Stimulated activated CD4-positive, alpha-beta T cell treated with anti-CD3 and anti-CD28 coated beads, Interleukin-12 subunit alpha, Interleukin-12 subunit beta, amount 100 ng/mL, for 48 hours (primary cell): ENCODE measurements at places on chromosomes 12 and 14.
A peak's percentile ranks its signal among the peaks of the same experiment; 100 is the strongest.

DNA sequence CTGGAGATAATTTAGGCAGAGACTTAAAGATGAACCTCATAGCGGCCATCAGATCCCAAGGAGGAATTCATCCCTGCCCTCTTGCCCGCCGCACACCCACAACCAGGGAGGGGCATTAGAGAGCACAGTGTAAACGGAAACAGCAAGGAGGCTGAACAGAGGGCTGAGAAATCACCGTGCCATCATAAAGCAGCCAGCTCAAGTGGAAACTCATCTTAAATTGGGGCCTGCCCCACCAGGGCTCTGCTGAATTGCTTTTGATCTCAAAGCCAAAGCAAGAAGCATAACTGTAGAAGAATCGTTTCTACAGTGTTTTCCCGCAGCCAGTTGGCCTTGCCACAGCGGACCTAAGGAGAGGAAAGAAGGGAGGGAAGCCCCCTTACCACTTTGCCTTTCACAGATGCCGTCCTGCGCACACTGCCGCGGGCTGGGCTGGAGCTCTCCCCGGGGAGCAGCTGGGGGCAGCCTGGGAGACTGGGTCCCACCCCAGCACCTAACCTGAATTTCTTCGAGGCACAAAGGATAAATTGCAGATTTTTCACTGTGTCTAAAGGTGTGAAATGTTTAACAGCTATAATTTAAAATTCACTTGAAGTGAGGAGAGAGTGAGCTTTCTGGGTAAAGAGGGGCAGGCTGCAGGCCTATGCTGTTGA is 51.8 kb upstream of the MMP17 start:
- DNase-seq: no peak

- no peak for DNase-seq
Measured at GRCh38 chr12:123051556-123051955, 71.1 kb downstream of the ARL6IP4 start.

- no peak for DNase-seq
Measured at GRCh38 chr12:7131502-7131866, 1.3 kb downstream of the CLSTN3 start.

DNA sequence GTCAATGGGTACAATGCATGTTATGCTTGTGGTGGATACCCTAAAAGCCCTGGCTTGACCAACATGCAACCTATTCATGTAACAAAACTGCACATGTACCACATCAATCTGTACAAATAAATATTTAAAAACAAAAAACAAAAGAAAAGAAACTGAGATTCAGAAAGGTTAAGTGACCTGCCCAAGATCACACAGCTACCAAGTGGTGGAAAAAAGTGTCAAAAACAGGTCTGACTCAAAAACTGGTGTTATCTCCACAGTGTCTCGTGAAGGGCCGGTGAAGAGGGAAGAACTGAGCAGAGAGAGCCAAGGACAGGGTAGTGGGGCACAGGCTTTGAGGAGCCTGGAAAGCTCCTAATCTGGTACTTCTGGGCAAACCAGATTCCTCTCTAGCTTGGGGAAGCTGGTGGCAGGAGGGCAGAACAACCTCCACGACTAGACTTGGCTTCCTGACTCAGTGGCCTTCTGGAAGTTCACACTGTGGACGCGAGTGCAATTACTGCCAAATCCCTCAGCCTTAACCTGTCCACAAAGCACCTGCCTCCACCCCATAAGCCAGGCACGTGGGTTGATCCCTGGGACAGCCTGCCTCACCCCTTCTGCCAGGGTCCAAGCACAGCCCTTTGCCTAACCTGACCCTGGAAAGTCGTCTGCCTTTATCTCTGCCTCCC is 15.6 kb downstream of the ZBTB39 start:
- no peak for DNase-seq

GRCh38 chr12:102708108-102708507 is 208.9 kb downstream of the PAH start:
- DNase-seq: no peak

- no peak for DNase-seq
Measured at GRCh38 chr12:110277530-110278254, 3.4 kb upstream of the ATP2A2 start.

- DNase-seq: no peak
Measured at GRCh38 chr12:1803736-1804135, 16.6 kb upstream of the LRTM2 start.

GRCh38 chr14:30994681-30995620 is 30.5 kb upstream of the AP4S1 start:
- DNase-seq: no peak

DNA sequence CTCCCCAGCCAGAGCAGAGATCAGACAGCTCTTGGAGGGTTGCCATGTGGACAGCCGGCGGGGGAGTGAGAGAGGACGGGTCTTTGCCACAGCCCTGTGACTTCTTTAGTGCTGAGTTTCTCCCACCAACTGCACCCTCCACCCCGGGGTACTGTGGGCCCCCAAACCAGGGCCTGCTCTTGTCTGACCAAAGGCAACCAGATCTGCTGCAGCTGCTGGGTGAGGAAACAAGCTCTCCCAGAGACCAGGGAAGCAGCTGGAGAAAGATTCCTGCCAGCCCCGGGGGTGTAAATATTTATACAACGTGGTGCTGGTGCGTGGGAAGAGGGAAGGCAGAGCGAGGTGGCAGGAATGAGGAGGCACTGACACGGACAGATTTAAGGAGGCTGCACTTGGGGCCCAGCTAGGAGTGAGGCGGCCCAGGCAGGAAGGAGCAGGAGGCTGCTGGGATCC is 14.3 kb upstream of the ZFP36L1 start:
- DNase-seq: no peak

DNA sequence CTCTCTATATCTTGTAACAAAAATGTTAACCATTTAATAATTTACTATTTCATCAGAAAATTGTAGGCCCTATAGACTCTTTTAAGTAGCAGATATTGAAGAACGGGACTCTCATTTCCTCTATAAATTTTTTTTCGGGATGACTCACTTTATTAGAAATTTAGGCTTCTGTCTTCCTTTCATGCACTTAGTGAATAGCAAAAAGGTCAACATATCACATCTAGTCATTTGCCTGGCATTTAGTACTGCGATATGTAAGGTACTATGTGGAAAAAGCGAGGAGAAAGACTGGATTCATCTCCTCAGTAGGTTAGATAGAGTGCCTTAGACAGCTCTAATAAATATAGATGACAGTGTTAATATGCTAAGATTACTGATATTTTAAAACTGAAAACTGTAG is 166.3 kb upstream of the PTPRQ start:
- no peak for DNase-seq

GRCh38 chr14:90922141-90922540 is 105.9 kb upstream of the TTC7B start:
- no peak for DNase-seq

DNA sequence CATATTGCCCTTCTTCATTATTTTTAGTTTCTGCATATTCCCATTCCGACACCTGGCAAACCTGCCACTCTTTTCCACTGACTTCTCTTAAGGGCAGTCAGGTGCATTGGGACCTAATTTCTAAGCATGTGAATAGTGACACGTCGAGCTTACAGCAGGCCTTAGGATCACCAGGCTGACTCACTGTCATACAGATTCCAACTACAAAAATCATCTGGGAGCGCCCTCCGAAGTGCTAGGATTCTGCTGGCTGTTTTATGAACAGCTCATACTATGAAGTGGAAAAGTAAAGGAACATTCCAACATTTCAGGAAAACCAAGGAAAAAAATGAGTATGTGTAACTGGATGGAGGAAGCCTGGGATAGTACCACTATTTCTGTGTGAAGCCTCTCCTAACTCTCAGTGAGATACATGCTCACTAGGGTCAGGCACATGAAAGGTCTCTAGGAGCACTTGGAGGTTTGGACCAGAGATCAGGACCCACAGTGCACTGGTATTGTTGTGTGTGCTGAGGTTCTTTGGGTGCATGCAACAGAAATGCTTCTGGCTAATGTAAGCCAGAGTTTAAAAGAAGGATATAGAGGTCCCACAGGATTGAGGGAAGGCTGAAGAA is 257.4 kb downstream of the ZFP36L1 start:
- no peak for DNase-seq

- no peak for DNase-seq
Measured at GRCh38 chr14:100652744-100653143, 65.5 kb upstream of the BEGAIN start.

DNA sequence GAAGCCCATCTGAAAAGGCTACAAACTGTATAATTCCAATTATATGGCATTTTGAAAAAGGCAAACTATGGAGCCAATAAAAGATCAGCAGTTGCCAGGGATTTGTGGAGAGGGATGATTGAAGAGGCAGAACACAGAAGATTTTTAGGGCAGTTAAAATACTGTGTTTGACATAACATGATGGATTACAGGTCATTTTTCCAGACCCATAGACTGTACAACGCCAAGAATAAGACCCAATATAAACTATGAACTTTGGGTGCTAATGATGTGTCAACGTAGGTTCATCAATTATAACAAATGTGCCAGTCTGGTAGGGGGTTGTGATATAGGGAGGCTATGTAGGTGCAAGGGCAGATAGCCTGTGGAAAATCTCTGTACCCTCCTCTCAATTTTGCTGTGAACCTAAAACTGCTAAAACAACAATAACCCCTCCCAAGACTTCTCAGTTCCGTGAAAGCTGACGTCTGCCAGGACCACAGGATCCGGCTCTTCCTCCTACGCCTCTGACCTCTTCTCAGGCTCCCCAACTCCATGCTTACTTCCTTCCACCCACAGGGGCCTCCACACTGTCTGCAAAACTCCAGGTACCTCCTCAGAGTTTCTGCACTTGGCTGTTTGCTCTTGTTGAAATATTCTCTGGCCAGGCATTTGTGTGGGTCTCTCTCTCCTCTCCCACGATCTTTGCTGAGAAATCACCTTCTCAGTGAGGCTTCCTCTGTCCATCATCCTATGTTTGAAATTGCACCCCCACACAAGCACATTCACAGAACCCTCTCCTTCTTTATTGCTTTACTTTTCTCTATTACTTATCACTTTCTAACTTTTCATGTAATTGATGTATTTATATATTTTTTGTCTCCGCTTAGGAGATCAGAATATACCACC is 131.4 kb downstream of the BBS10 start:
- DNase-seq: no peak

DNA sequence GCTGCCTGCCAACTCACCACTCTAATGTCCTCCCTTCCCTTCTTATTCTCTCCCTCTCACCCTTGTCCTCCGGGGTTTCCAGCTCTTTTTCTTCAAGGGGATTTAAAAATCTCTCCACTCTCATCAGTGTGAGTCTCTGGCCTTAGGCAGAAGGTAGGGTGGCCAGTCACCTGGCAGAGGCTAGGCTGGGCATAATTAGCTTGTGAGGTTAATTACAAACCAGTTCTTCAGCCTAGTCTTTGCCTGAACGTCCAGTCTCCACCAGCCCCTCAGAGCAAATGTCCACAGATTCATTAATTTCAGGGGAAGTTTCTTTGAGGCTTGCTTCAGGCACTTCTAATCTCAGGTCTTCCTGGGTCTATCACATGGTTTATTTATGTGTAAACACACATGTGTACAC is 6.7 kb downstream of the KRT7 start:
- no peak for DNase-seq

DNA sequence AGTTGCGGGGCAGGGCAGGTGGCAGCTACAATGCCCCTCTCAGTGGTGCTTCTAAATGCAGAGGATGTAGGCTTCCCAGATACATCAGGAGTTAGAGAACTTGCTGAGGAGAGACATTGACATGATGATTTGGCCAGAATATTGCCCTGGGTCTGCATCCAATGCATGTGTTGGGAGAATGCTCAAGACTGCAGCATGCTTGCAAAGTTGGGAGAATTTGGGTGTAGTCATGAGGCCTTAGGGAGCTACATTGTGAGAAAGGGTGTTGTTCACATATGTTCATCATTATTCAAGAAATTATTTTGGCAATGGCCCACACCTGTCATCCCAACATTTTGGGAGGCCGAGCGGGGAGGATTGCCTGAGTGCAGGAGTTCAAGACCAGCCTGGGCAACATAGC is 149.9 kb downstream of the SAMD4A start:
- no peak for DNase-seq

GRCh38 chr14:72621387-72622065 is 272.4 kb downstream of the DPF3 start:
- DNase-seq: no peak

DNA sequence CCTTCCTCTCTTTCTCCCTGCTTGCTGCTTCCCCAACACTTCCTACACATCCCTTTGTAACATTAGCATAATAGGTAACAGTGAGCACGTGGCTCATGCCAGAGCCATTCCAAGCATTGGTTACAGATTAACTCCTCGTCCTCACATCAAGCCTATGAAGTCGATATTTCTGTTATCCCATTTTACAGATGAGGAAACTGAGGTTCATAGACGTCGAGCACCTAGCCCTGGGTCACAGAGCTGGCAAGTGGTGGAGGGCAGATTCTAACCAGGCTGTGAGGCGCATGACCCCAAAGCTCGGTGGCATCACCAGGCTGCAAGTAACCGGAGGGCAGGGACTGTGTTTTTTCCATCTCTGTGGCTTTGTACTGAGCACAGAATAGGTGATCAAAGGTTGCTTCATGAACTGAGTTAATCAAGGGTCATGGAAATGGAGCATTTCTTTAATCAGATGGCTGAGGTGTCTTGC is 5.7 kb upstream of the SERPINA1 start:
- no peak for DNase-seq

GRCh38 chr12:34376133-34376799 is 354.0 kb downstream of the ALG10 start:
- DNase-seq: no peak

- no peak for DNase-seq
Measured at GRCh38 chr12:115507951-115508722, 769.4 kb downstream of the MED13L start.

- peak; percentile 46 for DNase-seq
Measured at GRCh38 chr12:54658306-54659264, 10.4 kb upstream of the DCD start.

- no peak for DNase-seq
Measured at GRCh38 chr14:71355324-71356201, 448.3 kb downstream of the PCNX1 start.

DNA sequence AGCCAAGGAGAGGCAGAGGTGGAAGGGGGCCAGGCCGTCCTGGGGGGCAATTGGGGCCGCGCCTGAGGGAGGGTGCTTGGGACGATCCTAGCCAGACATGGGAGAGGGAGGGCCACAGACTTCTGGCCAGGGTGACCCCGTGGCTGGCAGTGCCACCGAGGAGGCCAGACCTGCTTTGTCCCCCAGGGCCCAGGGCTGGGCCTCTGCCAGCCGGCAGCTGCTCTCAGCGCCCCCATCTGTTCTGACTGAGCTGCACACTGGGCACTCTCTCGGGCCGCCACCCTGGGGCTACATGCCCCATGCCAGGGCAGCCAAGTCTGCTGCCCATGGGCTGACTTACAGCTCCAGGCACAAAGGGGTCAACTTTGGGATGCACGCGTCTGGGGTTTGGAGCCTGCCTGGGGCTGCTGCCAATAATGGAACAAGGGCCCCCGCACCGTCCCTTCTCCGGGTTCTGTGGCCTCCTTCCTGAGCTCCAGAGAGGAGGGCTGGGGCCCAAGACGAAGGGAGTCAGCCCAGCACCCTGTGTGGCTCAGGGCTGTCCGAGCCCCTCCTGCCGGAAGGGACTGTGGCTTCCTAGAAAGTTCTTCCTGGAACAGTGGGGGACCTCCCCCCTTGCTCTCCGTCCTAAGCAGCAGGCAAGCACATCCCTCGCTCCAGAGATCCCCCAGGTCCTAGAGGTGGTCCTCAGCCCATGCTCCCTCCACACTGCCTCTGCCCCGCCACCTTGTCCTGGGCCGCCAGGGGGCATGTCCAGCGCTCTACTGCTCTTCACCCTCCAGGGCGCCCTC is 1.1 kb downstream of the ADSS1 start:
- DNase-seq: no peak

GRCh38 chr14:71748196-71748595 is 184.0 kb upstream of the RGS6 start:
- DNase-seq: no peak

- no peak for DNase-seq
Measured at GRCh38 chr14:104342435-104343293, 204.3 kb downstream of the KIF26A start.
